ENCODE measurements at places on chromosomes 4 and X.

GRCh38 chr4:186709517-186709916 lies 14.1 kb downstream of the FAT1 start:
- no peak for DNase-seq

GRCh38 chr4:161321706-161322105 lies 842.1 kb downstream of the FSTL5 start:
- no peak for DNase-seq

DNA sequence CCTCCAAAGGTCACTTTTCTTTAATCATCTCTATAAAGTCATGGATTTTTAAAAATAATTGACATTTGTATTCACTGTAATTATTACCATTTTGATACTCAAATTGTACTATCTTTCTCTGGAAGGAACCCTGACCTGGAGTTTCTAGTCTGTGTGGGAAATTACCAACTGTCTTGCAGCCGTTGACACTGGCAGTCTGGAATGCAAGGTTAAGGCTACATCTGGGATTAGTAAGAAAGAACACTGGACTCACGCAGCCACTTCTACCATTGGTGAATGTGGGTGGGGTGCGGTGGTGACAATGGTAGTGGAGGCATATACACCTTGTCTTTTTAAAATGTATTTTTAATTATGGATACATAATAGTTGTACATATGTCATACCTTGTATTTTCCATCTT lies 40.9 kb downstream of the EGF start:
- DNase-seq: no peak

DNA sequence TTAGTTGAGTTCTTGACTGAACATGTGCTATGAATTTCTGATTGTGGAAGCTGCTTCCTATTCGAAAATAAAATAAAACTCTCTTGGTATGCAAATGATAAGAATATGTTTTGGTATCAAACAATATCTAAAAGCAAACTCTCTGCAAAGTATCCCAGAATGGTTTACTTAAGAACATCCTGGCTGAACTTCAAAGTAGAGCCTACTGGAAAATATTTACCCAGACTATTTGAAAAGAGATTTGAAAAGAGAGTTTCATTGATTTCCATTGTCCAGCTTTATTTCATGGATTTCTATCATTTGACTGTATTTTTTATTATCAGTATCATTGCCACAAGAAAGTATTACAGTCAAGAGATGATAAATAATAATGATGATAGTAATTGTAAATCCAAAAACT lies 171.1 kb upstream of the SLC7A11 start:
- no peak for DNase-seq

- peak; percentile 1 for DNase-seq
Observed at GRCh38 chrX:83022020-83022419, 486.1 kb upstream of the POU3F4 start.

DNA sequence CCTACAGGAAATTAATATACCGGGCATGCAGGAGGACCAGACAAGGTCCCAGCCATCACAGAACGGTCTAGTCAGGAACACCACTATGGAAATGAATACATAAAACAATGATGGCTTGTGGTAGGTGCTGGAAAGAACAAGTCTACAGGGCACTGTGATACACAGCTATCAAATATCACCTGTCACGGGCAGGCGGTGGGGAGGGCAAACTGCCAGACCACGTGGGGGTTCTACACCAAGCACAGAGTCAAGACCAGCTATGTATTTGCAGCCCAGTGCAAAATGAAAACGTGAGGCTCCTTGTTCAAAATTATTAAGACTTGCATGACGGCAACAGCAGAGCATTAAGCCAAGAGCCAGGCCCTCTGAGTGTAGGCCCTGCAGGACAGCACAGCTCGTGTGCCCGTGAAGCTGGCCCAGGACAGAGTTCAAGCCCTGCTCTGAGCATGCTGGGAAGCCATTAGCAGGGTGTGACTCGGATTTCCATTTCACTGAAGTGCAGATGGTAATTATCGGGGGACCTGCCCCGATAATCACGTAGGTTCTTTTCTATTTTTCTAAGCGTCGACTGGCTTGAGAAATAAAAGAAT lies 83.6 kb downstream of the JAKMIP1 start:
- no peak for DNase-seq

GRCh38 chr4:117660668-117661067 lies 373.6 kb upstream of the NDST3 start:
- no peak for DNase-seq

- no peak for DNase-seq
Observed at GRCh38 chrX:38305971-38306370, 21.3 kb downstream of the RPGR start.

- DNase-seq: no peak
Observed at GRCh38 chr4:39043861-39044363, 11.7 kb upstream of the TMEM156 start.

GRCh38 chr4:14783011-14783877 lies 219.0 kb upstream of the CPEB2 start:
- peak; percentile 26 for DNase-seq

DNA sequence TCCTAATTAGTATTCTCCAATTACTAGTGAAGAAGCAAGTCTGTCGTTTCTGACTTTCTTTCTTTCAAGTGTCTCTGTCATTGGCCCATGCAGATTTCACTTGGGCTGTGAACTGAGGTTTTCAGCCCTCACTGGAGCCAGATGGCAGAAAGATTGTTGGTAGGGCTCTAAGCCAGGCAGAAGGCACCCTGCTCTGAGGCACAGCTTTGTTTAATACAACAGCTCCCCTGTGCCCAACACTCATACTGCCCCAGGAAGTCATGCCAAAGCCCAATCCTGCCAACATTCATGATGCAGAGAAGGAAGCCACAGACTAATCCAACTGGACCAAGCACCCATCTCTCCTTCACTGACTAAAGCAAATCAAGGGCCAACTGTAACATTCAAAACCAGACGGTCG lies 117.1 kb upstream of the FRG1 start:
- DNase-seq: no peak

- peak; percentile 54 for DNase-seq
Observed at GRCh38 chr4:103934178-103934789, 214.5 kb upstream of the TACR3 start.

All from kidney glomerular epithelial cell (primary cell).